ENCODE measurements at places on chromosomes 11 and 22.

DNA sequence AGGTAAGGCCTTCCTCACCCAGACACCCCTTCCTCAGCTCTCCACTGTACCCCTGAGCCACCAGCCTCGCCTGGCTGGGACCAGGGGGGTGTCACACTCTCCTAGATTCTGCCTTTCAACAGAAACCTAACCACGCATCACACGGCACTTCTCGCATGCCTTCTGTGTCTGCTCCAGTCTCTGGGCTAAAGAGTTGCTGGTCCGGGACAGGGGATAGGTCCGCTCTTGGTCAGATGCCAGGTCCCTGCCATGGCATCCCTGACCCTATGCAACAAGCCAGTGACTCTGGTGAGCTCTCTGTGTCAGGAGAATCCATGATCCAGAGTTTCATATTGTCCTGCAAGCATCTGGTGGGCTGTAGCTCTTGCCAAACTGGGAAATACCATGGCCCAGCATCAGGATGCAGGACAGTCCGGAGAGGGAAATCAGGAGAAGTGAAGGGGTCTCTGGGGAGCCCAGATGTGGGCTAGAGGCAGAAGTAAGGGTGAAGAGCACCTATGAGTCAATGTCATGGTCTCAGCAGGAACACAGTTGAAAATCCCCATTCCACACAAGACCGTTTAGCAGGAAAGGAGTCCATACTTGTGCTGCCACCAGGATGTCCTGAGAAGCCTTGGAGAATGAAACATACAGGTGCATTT lies 14.1 kb downstream of the IGLL5 start:
- no peak for DNase-seq

DNA sequence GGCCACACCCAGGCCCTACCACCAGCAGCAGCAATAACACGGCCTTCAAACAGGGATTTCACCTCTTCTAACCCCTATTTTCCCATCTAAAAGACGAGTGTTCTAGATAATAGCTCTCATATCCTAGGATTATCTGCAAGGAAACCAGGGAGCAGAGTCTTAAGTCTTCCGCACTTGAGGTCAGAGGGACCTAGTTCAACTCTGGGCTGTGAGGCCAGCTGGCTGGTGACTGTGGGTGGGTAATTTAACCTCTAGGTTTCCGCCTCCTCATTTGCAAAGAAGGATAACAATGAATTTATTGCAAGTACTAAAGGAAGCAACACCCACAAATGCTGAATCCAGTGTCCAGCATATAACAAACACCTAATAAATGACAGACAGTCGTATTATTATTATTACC lies 70.1 kb downstream of the LARGE1 start:
- DNase-seq, result no peak

DNA sequence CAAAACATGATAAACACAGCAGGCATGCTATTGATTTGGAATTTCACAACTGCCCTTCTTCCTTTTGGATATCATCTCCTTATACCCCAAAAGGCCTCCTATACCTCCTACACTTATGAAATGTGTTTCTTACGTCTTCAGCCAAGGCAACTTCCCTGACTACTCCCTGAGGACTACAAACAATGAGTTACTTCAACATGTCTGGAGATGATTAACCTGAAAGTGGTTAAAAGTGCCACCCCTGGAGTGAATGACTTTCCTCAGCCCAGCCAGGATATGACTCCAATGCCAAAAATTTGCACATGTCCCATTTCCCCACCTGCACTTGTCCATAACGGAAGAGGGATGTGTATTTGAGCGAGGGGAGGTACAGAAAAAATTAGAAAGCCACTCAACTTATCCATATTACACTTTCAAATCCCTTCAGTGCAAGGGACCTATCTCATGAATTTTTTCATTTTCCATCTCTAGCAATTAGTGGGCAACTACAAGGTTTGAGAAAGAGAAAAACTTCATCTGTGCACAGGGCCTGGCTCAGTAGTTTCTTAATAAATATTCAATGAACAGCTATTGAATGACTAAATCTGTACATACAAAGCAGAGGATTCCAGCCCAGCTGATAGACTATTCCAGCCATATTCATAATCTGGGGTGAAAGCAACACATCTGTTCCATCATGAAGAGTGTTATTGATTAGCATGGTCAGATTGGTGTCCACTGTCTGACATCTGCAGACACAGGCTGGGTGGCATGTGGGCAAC lies 36.8 kb downstream of the KIRREL3 start:
- DNase-seq, result no peak

DNA sequence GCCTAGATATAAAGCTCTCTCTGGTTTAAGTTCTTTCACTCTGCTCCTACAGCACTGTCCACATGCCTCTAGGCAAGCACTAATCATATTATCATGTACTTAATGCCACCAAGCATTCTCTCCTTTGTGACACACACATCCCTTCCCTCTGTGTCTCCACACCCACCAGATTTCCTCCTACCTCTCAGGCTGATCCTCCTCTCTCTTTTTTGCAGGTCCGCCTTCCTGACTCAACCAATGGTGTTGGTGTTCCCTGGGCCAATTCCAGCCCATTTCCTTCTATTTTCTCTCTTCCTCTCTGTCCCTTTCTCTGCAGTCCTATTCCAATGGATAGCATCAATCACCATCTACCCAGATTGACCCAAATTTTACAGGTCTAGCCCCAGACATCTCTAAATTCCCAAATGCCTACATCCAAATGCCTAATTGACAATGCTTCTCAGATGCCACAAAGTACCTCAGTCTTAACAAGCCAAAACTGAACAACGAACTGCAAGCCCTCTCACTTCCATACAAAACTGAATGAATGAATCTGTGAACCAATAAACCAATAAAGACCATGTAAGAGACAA lies 504 bp upstream of the ZNF215 start:
- DNase-seq, result no peak

- no peak for DNase-seq
These were observed 5.1 kb upstream of the INTS4 start for GRCh38 chr11:77999446-78000030.

DNA sequence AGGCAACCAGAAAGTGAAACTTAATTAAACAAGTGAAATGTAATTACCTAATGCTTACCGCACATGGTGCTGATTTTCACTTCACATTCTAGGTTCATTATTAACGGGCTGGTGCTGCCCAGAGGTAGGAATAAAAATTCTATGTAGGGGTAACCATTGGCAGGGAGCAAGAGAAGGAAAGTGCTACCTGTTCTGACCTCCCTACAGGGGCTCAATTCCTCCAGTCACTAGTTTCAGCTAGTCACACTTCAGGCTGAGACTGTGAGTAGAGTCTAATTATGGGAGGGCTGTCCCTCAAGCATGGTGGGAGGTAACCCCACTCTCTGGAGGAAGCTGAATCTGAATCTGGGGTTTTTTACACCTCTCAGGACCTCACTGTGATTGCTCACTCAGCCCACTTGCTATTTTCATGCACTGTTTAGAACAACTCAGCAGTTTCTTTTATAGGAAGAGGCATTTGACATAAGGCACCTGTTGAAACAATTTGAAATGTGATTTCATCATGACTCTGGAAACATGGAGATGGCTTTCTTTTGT lies 75.4 kb downstream of the MAML2 start:
- DNase-seq, result no peak

DNA sequence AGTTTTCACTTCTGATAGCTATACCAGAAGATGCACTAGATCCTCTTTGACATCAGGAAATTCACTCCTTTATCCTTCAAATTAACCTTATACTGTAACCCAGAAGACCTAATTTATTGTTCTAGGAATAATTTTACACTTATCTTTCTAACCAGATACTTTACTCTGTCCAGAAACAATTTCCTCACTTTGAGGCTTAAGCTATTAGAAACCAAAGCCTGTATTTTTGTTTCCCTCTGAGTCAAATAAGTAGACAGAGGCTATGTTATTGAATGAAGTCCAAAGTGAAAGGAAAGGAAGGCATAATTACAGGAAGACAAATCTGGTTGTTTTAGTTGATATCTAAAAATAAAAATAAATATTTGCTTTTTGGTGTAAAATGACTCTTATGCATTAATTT lies 2.2 kb downstream of the OR51V1 start:
- no peak for DNase-seq

DNA sequence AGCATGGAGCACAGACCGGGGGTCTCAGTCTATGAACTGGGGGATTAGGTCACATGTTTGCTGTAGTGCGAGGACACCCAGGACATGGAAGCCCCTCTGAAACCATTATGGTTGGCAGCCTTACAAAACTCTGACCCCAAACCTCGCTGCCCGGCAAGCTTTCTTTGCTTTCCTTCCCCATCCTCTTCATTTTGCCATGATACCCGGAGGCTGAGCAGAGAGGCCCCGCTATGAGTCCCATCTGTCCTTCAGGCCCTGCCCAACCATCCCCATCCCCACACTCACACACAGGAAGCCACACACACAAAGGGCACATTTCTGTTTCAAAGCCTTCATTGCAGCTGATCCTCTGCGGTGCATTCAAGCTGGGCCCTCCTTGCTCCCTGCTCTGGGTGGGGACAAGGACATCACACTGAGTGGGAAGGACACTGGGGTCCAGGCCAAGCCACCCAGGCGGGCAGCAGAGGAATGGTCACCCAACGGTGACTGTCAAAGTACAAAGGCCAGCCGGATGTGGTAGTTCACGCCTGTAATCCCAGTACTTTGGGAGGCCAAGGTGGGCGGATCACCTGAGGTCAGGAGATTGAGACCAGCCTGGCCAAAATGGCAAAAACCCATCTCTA lies 176.5 kb downstream of the CTTN start:
- DNase-seq, result no peak

GRCh38 chr11:28922386-28922981 lies 814.3 kb downstream of the METTL15 start:
- DNase-seq, result no peak

DNA sequence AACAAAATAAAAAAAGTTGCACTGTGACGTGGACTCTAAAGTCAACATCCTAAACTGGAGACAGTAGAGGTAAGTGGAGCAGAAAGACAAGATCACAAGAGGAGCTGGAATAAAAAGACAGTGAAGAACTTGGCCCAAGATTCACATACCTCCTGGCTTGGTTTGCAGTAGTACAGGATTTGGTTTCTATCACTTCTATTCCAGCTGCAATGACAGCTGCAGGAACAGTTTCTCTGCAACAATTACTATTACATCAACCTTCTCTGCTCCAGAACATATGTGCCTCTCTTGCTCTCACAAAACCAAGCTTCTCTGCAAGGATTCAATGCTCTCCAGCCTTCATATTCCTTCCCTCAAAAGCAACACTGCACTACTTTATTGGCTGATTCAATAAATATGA lies 7.8 kb upstream of the KDM2A start:
- no peak for DNase-seq

DNA sequence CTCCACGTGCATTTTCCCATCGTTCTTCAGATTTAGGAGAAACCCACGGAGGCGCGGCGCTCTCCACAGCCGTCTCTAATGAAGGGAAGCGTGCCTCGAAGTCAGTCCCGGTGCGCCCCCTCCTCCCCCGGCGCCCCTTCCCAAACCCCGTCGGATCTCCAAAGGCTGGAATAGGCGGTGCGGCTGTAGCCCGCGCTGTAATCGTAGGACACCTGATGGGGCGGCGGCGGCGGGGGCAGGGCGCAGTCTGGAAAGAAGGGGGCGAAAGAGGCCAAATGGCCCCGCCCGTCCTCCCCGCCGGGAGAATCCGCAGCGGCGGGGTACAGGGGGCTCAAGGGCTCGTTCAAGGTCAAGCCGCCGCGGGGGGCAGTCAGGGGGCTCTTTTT lies 1.3 kb downstream of the FAM181B start:
- no peak for DNase-seq

DNA sequence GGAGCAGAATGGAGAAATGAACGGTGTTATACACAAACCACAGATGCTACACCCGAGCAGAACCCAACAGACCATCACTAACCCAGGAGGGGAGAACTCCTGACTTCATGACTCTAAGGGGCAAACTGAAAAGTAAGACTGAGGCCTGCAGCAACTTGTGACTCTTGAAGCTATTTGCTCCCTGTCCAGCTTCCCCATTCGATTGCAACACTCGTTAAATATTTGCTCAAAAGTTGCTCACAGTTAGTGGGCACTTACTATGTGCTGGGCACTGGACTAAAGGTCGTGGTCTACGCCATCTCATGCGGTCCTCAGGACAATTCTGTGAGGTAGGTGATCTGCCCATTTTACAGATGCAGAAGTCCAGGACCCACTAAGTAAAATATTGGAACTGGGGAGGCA lies 9.5 kb upstream of the ADA2 start:
- DNase-seq, result no peak

DNA sequence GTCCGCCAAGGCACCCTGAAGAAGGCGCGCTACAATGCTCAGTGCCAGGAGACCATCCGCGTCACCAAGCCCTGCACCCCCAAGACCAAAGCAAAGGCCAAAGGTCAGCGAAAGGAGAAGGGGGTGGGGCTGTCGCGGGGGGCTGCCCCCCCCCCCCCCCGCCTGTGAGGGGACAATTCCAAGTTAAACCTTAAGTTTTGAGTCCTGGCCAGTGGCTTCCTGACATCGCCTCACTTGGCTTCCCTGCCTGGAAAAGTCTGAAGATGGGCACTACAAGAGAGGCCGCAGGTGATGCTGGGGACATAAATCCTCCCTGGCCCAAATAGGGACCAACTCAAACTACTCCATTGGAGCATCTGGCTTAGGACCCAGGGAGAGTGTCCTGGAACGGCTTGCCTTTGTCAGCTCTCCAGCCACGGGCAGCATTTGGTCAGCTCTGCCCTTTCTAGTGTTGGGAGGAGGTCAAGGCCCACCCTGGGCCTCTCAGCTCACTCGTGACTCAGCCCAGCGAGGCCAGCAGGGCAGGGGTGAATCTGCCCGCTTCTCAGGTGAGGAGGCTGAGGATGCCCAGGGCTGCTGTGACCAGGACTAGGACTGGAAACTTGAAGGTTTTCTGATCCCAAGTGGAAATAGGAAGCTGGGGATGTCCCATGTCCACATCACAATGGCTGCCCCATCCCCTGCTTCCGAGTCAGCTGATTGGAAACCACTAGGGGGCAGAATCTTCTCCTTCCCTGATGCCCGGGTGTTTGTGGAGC lies 1.4 kb downstream of the MDK start:
- no peak for DNase-seq

DNA sequence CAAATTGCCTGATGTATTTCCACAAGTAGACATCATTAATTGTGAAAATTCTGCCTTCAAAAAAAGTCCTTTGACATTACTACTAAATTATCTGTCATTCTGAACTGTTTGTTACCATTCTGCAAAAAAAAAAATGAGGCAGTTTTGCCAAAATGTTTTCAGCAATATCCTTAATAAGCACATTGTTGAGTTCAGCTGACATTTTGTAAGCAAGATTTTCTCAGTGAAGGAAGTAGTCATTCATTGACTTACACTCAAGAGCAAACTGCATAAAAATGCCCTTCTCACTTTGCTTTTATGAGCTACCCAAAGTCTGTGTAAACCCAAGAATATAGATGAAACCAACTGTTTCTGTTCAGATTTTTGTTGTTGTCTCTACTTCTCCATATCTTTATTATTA lies 125.9 kb downstream of the UVRAG start:
- no peak for DNase-seq

DNA sequence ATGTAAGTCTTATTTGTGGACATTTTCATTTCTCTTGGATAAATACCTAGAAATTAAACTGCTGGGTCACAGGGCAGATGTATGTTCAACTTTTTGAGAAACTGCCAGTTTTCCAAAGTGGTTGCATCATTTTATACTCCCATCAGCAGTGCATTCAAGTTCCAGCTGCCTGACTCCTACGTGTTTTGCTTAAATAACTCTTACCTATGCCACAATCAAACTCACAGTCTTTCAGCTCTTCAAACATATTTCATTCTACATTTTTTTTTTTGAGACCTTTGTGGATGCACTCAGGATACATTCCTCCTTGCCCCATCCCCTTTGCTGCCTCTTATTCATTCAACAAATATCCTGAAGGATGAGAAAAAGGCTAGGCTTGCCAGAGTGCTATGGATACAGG lies 9.2 kb downstream of the TCF20 start:
- no peak for DNase-seq

- no peak for DNase-seq
These were observed 51.8 kb downstream of the FDX1 start for GRCh38 chr11:110481523-110481922.

- no peak for DNase-seq
These were observed 3.1 kb upstream of the PANX3 start for GRCh38 chr11:124608147-124608546.
